ENCODE measurements at places on chromosomes 2 and 18. TPM values are rescaled to one million over a fixed set of nuclear protein-coding genes. Genes with fewer than 3 reads are reported as not detected.

DNA sequence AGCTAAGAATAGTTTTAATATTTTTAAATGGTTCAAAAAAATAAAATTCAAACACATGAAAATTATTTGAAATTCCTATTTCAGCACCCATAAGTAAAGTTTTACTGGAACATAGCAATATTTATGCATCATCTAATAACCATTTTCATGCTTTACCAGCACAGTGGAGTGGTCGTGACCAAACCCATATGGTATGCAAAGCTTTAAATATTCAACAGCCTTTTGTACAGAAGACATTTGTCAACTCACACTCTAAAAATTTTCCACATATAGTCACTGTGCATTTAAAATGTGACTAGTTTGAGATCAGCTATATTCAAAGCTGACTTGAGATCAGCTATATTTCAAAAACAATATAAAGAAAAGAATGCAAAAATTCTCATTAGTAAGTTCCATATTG lies 46.2 kb downstream of the PUM2 start:
- no peak for DNase-seq

DNA sequence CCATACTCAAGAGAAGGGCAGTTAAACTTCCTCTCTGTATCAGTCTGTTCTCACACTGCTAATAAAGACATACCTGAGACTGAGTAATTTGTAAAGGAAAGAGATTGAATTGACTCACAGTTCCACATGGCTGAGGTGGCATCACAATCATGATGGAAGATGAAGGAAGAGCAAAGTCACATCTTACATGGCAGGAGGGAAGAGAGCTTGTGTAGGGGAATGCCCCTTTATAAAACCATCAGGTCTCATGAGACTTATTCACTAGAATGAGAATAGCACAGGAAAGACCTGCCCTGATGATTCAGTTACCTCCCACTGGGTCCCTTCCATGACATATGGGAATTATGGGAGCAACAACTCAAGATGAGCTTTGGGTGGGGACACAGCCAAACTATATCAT lies 1.4 kb upstream of the IL36B start:
- no peak for DNase-seq

DNA sequence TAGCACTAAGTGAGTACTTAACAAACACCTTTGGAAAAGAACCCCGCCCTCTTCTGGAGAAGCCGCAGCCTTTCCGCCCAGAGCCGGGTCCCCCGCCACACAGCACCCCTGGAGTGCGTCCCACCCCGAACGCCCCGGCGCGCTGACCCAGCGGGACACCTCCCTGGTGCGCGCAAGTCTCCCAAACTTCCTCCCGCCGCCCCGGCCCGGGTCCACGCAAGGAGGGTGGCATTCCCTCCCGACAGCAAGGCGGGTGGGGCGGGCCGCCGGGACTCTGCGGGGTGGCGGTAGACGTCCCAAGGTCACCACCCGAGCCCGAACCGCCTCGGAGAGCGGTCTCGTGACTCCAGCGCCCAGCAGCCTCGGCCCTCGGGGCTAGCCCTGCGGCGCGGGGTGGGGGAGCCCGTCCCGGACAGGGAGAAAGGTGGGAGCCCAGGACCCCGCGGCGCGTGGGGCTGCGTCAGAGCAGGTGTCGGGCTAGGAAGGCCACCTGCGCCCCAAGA lies 598 bp downstream of the CCDC93 start:
- DNase-seq, result peak; percentile 41

DNA sequence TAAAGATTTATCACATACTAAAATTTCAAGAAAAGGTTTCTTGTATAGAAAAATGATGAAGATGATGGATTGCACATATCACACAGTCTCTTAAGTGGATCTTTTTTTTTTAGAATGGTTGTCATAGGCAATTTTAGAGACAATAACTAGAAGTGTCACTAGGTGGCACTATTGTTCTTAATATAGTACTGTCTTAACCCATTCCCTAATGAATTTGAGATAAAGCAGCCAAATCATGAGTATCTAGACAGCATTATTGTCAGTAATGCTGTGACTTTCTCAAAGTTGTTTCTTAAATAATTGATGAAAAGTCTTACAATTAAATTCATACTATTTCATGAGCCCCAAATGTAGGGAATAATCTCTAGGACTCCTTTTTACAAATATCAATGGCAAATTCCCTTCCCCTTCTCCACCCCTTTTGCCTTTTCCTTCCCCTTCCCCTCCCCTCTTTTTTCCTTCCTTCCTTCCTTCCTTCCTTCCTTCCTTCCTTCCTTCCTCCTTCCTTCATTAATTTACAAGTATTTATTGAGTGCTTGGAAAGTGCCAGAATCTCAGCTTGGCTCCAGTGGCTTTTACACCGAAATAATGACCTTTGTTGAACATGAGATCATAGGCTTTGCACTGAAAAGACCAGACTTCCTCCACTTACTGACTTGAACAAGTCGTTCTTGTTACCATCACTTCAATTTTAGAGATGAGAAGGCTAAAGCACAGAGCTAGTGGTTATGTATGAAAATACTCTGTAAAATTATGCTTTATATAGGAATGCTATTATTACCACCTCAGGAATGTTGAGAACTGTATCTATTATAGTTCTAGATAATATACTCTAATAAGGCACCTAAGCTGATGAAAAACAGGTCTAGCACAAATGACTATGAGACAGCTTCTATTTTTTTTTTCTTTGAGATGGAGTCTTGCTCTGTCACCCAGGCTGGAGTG lies 19.8 kb downstream of the MYL12B start:
- no peak for DNase-seq

GRCh38 chr18:58529714-58530354 lies 99.1 kb downstream of the ALPK2 start:
- peak; percentile 54 for DNase-seq

The NT5C1B gene
- total RNA-seq, result not detected

- DNase-seq, result no peak
Measured at GRCh38 chr2:35784777-35785176, 570.8 kb upstream of the CRIM1 start.

GRCh38 chr2:218805627-218806026 lies 23.7 kb downstream of the CYP27A1 start:
- no peak for DNase-seq

The SKOR2 gene
- total RNA-seq, result not detected

GRCh38 chr2:135773917-135774316 lies 32.3 kb downstream of the UBXN4 start:
- no peak for DNase-seq

- peak; percentile 60 for DNase-seq
Measured at GRCh38 chr2:135875491-135876065, 665 bp downstream of the MCM6 start.

- DNase-seq, result no peak
Measured at GRCh38 chr2:78982638-78983330, 42.7 kb upstream of the REG3G start.

DNA sequence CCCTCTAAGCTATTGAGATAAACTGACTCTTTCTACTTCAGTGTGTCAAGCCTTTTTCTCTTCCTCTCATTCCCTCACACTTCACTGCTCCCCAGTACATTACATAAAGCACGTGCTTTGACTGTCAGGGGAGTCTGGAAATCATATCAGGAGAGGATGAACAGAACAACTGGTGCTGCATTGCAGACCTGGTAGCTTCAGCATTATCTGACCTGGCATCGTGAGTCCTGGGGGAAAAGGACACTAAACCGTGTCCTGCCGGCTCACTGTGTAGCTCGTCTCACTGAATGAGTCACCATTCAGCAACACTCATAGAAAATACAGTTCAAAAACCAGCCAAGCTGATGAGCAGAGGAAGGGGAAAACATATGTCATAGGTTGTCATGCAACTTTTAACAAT lies 108.5 kb upstream of the UNC80 start:
- DNase-seq, result no peak

The KYNU gene
- total RNA-seq, result 43.8 TPM

- no peak for DNase-seq
Measured at GRCh38 chr18:22346953-22347605, 70.6 kb downstream of the CTAGE1 start.

Data from activated B cell treated with CpG ODN at 0.5 μM for 24 hours (primary cell).